ENCODE measurements at places on chromosomes 11 and 22.

DNA sequence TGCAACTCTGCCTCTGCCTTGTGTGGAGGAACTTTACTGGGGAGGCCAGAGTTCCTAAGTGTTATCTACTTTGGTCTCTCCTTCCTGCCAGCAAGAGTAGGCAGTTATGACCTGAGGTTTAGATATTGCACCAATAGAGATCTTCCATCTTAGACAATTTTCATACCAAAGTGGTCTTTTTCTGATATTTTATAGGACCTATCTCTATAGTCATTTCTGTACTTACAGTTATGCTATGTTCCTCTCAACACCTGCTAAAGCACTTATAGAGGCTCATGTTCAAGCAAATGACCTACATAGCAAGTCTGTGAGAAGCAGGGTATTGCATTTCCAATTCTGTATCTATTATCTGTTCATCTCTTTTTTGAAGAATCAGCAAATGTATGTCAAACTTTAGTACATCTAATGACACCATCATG, 80.8 kb downstream of the HORMAD2 start:
- DNase-seq, result no peak

DNA sequence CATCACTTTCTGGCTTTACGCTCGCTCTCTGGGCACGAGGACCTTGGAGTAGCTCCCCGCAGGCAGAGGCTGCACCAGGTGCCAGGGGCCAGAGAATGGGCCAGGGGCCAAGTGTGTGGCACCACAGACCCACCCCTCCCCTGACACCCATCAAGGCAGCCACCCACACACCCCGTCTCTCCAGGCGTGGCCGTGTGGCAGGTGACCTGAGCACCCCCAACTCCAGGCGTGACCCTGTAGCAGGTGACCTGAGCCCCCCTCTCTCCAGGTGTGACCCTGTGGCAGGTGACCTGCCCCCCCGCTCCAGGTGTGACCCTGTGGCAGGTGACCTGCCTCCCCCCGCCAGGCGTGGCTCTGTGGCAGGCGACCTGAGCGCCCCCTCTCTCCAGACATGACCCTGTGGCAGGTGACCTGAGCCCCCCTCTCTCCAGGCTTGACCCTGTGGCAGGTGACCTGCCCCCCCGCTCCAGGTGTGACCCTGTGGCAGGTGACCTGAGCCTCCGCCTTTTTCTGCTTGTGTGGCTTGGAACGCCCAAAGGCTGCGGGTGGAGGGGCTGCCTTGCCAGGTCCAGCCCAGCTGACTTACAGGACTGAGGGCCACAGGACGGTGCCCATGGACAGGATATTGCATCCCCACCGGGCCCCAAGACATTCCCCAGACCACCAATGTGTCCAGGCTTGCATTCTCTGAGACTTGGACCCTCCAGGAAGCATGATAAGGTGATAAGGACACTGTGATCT, 667.2 kb downstream of the BRD1 start:
- DNase-seq, result no peak

GRCh38 chr11:2380807-2381350, 3.8 kb downstream of the CD81 start:
- DNase-seq, result no peak

- DNase-seq, result no peak
Measured at GRCh38 chr11:16942342-16942741, 71.9 kb downstream of the PLEKHA7 start.

GRCh38 chr11:123608945-123609344, 45.5 kb downstream of the SCN3B start:
- DNase-seq, result no peak
